ENCODE measurements at places on chromosomes 13 and 19.

- no peak for DNase-seq
Measured at GRCh38 chr13:23643338-23644125, 73.3 kb downstream of the TNFRSF19 start.

GRCh38 chr19:58407658-58408151, 744 bp upstream of the ZNF584 start:
- peak; percentile 55 for DNase-seq

GRCh38 chr13:20402881-20403280, 122.8 kb downstream of the CRYL1 start:
- DNase-seq: no peak

DNA sequence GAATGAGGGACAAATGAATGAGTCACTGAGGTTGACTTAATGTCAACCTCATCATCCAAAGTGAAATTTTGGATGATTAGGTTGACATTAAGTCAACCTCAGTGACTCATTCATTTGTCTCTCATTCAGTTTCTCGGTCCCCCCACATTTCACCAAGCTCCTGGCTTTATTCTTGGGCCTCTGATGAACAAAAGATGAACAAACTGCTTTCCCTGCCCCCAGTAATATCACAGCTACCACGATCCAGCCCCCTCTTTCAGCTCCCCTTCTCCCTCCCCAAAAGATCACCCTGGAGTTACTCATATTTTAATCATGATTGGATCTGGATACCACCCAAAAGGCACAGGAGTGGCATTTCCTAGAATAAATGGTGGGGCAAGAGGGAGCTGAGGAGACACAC, 10.8 kb downstream of the CEACAM18 start:
- DNase-seq: no peak

- DNase-seq: no peak
Measured at GRCh38 chr19:54114340-54115108, 933 bp downstream of the TFPT start.

GRCh38 chr19:40811478-40812341, 12.7 kb downstream of the EGLN2 start:
- no peak for DNase-seq

DNA sequence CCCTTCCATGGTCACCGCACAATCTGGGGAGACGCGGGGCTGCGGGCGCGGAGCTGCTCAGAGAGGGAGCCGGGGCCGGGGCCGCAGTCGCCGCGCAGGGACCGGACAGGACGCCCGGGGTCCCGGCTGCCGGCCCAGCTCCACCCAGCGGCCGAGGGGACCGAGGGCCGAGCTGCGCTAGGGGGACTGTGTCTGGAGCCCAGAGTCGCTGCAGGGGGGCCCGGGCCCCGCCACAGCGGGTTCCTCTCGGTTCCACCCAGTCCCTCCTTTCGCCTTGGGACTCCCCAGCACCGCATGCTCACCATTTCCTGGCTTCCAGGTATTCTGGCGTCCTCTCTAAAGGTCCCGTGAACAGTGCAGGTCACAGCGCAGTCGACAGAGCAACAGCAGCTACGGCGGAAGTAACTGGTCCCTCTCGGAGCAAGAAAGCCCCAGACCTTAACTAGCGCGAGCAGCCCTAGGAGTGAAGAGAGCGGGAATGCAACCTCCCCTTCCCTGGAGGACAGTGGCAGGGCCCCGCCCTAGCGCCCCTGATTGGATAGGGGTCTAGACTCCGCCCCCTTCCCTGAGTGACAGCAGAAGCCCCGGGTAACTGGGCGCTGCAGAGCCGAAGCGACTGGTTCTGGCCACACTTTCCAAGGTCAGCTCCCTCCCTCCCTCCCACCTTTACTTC, at the start of gene ZNF878:
Gene ZNF878 (minus strand): TSS at position 465 of the 673 bp plus-strand sequence. CDS start 160 bp downstream, at position 305.
- peak; percentile 99 for DNase-seq

DNA sequence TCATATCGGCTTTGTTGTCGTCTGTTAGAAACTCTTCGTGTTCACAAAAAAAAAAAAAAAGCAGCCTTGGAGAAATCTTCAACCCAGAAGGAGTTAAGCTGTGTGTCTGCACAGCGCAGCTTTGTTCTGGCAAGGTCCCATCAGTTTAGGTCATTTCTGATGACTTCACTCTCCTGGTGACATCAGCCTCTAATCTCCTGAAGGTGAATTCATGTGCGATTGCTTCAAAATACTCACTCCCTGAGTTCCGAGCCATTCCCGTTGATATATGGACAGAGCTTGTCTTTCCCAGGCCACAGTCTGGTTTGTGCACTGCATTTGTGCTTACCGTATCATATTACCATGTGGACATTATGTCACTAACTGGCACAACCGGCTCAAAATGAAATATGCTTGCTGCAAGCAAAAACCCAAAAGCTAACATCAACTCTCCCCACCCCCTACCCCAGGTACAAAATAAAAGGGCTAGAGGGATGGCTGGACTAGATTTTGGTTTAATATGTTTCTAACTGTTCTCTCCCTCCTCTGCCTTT, 342.4 kb downstream of the KCNRG start:
- peak; percentile 45 for DNase-seq

DNA sequence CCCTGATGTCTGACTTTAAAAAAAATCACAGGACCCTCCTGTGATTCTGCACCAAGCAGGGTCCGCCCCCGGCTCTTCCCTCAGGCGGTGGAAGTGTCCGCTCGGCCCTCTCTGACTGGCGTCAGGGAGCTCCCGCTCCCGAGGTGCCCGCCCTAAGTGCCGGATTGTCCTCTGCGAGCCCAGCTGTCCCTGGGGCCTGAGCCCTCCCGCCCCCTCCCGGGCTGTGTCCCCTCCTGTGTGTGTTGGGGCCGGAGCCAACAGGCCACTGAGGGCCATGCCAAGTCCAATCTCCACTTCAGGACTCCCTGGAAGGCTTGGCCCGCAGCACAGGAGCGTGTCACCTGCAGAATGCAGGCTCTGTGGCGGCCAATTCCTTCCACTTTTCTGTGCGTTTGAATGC, 25.4 kb downstream of the MAP2K2 start:
- no peak for DNase-seq

DNA sequence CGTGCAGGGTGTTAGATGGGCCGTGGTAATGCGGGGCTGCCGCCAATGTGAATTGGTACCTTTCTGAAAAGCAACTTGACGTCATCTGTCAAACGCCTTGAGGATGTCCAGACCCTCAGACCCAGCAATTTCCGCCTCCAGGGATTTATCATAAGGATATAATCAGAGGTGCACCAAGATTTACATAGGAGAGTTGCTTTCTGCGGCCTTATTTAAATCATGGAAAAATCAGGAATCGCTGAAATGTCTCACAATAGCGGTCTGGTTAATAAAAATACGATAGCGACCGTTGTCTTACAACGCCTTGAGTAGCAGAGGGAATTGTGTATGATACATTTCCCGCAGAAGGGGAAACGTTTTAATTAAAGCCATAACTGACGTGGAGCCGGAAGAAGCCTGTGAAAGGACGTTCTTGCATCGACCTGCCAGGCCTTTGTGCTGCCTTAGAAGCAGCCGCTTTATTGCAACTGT, 32.3 kb upstream of the NDUFS7 start:
- no peak for DNase-seq

- no peak for DNase-seq
Measured at GRCh38 chr19:31402529-31403316, 53.5 kb upstream of the TSHZ3 start.

DNA sequence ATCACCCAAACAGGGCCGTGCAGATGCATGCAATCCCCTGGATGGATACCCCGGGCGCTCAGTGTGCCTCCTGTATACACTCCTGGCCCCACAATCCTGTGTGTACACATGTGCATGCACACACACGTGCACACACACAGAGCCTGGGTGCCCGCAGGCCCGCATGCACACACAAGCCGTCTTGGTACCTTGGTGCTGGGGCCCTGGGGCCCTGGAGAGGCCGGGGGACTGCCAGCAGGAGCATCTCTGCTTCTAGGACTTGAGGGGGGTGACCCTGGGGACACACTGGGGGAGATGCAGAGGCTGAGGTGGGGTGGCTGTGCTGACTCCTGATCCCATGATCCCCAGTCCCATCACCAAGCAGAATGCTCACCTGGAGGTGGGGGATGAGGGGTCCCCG, 15.6 kb upstream of the EPOR start:
- no peak for DNase-seq

DNA sequence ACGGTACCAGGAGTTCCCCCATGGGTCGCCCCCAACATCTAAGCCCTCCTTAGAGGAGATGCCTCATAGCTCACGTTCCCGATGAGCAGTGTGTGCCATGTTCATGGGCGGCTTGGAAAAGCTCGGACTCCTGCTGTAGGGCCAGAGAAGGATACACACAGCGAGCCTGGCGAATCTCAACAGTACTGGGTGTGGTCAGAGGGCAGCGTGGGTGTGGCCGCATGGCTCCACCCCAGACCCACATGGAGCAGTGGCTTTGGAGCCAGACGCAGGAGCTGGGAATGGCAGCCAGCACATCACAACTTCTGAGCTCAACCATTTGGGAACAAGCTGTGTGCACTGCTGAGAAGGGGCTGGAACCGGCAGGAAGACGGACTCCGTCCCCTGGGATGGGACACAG, 15.6 kb downstream of the CAPS start:
- no peak for DNase-seq

DNA sequence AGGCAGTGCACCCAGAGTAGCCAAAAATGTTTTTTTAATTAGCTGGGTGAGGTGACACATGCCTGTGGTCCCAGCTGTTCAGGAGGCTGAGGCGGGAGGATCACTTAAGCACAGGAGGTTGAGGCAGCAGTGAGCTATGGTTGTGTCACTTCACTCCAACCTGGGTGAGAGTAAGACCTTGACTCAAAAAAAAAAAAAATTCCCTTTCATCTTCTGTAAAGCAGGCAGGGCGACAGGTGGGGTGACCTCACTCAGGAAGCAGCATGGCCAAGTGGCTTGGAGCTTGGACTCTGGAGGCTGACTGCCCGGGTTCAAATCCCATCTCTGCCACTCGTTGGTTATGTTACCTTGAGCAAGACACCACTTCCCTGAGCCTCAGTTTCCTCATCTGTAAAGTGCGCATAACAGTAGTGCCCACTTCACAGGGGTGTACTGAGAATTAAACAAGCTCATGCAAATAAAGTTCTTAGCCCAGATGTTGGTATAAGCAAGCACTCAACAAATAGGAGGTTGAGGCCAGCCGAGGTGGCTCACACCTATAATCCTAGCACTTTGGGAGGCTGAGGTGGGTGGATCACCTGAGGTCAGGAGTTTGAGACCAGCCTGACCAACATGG, 48.3 kb downstream of the MAP4K1 start:
- DNase-seq: peak; percentile 29

GRCh38 chr13:27504128-27504867, 53.9 kb upstream of the MTIF3 start:
- DNase-seq: no peak

DNA sequence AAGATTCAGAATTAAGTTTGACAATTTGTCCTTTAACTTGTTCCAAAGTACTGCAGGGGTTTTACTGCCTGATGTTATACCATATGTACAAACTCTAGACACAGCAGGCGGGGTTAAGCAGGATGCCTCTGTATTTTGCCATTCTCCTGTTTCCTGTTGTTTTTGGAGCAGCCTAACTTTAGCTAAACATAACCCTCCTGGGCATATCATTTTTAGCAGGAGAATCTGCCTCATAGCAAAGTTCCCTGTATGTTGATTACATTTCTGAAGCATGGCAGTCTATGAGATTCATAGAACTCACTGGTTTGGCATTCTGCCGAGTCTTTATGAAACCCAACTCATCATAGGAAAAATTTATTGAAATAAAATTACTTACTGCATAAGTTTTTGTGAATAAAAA, 5.2 kb downstream of the LHFPL6 start:
- DNase-seq: no peak

DNA sequence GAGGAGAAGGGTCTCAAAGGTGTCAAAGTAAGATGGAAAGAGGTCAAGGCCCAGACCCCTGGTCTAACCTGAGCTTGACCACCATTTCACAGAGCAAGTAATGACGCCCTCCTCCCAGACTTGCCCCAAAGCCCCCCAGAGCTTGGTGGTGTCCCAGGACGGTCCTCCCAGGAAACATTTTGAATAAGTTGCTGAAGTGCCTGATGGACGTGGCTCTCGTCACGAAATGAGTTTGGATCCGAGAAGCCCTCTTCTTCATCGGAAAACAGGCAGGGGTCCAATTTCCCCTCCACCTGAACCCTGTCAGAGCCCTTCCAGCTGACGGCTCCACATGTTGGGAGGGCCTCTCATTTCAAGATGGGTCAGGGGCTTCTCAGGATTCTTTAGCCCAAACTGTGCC, 54.5 kb upstream of the TPM4 start:
- DNase-seq: no peak

- no peak for DNase-seq
Measured at GRCh38 chr13:106475852-106476251, 59.6 kb downstream of the EFNB2 start.
